ENCODE measurements at places on chromosomes 5 and 9.

GRCh38 chr9:12681620-12682019, 11.6 kb upstream of the TYRP1 start:
- no peak for DNase-seq
- H3K4me1 ChIP-seq: no peaks in the 10 kb centered on the region
- no peak overlapping the region for H3K27ac ChIP-seq
- H3K36me3 ChIP-seq: no peaks in the 10 kb centered on the region

DNA sequence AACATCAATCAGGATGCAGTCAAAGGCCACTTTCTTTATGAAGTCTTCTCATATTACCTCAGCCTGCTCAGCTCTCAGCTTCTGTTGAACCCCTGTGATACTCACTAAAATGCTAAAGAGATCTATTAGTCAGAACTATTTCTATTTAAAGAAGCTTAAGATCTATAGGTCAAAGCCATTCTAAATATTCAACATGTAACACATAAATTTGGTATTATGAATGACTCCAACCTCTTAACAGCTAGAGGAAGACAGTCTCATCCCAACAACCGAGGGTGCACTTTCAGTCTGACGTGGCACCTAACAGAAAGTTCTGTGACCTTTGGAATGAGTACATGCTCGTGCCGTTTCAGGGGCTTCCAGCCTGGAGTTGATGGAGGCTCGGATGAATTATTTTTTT, 301.5 kb upstream of the VLDLR start:
- no peaks in the 10 kb centered on the region for H3K4me1 ChIP-seq
- no peak for DNase-seq
- H3K4me3 ChIP-seq: no peak overlapping the region
- peaks cover 7% of the 10 kb centered on the region for H3K27me3 ChIP-seq
- no peak overlapping the region for H3K27ac ChIP-seq
- no peaks in the 10 kb centered on the region for H3K36me3 ChIP-seq

GRCh38 chr5:34652914-34653313, 3.2 kb upstream of the RAI14 start:
- no peaks in the 10 kb centered on the region for H3K36me3 ChIP-seq
- H3K27ac ChIP-seq: no peak overlapping the region
- peaks cover 17% of the 10 kb centered on the region for H3K4me1 ChIP-seq
- H3K4me3 ChIP-seq: no peak overlapping the region
- DNase-seq: no peak

GRCh38 chr9:129865668-129866320, 30.5 kb downstream of the USP20 start:
- peak overlapping the region; percentile 86 for H3K27ac ChIP-seq
- no peaks in the 10 kb centered on the region for H3K27me3 ChIP-seq
- DNase-seq: no peak
- peak overlapping the region; percentile 74 for H3K4me3 ChIP-seq

DNA sequence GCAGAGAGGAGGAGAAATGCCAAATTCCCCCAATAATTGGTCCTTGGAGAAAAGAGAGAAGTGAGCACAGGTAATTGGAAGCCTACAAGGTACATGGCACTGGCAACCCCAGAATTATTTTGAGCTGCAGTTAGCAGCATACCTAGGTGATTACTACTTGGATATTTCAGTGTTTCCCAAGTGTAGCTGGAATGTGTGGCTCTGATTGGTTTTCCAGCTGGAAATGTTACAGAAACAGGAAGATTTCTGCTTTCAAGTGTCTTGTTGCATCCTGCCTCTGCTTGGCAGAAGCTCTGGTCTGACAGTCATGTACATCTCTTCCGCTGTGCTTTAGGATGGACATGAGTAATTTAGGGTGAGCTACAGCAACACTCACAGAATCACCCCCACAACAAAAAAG, 262.1 kb downstream of the ENC1 start:
- DNase-seq: no peak
- no peaks in the 10 kb centered on the region for H3K4me1 ChIP-seq
- peaks cover 11% of the 10 kb centered on the region for H3K27me3 ChIP-seq
- no peak overlapping the region for H3K27ac ChIP-seq

GRCh38 chr9:34624475-34625185, 4.2 kb downstream of the ARID3C start:
- no peak for DNase-seq
- peaks cover 20% of the 10 kb centered on the region for H3K4me1 ChIP-seq
- H3K27me3 ChIP-seq: peaks cover 66% of the 10 kb centered on the region
- H3K4me3 ChIP-seq: no peak overlapping the region
- H3K36me3 ChIP-seq: peaks cover 3% of the 10 kb centered on the region

- no peak overlapping the region for H3K27ac ChIP-seq
- no peaks in the 10 kb centered on the region for H3K4me1 ChIP-seq
- no peaks in the 10 kb centered on the region for H3K27me3 ChIP-seq
- no peak for DNase-seq
- no peaks in the 10 kb centered on the region for H3K36me3 ChIP-seq
Observed at GRCh38 chr5:18959535-18959934, 1028.5 kb downstream of the CDH18 start.
